ENCODE measurements at places on chromosomes 2 and 18.
A peak's percentile ranks its signal among the peaks of the same experiment; 100 is the strongest.

DNA sequence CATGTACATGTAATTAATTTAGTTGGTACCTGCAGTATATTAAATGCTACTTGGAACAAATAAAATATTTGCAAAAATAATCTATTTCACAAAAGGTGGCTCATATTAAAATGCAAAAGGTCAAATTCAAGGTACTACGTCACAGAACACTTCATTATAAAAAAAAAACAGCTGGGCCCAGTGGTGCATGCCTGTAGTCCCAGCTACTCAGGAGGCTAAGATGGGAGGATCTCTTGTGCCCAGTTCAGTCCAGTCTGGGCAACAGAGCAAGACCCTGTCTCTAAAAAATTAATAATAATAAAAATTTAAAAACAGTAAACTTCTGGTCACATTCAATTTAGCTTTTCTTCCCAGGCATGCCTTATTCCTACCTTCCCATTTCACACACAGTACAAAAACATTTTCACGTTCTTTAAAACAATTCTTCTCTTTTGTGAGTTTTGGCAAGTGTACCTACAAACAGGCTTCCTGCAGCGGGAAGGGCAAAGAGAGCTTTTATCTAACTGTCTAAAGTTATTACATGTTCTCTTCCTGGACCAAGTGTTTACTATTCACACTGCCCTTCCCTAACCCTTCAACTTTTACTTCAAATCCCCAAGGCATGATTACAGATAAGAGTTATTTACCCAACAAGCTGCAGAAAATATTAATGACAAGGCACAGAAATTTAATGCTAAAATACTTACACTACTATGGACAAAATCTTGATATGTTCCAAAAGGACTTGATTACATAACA, 10.7 kb downstream of the BAZ2B start:
- no peak for DNase-seq

- DNase-seq, result no peak
These were observed 21.0 kb downstream of the C1QL2 start for GRCh38 chr2:119137502-119137901.

DNA sequence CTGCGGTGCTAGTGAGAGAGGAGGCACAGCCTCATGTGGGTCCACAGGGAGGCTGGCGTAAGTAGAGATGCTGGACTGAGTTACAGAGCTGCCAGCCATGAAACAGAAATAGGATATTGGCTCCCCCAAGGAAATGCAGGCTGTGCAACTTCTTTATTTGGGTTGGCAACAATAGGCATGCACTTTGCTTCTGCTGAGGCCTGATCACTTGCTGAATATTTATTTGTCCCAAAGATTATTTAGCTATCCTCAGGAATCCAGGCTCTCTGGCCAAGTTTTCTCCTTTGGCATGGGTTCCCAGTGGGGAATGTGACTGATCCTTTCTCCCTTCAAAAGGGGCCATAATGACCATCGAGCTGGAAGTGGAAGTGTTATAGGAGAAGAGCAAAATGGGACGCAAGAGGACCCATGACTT, 60.0 kb downstream of the MAPK4 start:
- peak; percentile 27 for DNase-seq

DNA sequence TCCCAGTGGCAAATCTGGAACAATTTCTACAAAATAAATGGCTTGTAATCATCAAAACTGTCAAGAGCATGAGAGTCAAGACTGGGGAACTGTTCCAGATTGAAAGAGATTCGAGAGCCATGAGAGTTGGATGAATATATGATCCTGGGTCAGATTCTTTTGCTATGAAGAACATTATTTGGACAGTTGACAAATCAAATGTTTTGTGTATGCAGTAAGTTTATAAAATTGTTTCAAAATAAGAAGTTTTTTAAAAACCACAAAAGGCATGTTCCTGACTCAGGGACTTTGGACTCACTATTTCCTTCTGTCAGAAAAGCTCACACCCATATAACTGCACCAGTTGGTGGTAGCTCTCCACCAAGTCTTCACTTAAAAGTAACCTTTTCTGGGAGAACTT, 38.5 kb downstream of the ROCK2 start:
- no peak for DNase-seq

DNA sequence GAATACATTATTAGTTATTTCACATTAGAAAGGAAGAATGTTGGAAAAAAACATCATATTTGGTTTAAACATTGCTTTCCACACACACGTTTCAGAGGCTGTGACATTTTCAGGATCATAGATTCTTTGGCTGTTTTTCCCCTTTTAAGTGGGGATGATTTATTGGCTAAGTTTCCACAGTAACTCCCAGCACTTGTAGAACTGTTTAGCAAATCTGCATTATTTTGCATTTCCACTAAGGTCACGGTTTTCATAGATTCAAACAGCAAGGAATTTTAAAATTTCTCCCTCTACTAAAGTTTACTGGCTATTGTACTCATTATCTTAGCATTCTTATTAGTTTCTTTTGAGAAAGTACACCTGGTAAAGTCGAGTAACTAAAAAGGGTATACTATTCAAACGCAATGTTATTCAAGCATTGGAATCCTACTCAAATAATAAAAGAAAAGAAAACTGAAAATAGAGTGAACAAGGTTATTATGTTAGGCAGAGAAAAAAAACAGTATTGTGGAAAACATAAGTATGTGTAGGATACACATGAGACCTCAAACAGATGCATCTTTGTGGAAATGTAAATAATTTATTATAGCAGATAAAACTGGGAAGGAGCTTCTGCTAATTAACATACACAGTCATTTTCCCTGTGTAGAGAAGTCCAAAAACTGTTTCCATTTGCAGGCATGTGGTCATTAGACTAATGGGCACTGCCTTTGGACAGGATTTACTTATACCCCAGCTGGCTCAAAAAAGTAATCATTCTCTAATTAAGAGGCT, 633.8 kb downstream of the NRXN1 start:
- no peak for DNase-seq

DNA sequence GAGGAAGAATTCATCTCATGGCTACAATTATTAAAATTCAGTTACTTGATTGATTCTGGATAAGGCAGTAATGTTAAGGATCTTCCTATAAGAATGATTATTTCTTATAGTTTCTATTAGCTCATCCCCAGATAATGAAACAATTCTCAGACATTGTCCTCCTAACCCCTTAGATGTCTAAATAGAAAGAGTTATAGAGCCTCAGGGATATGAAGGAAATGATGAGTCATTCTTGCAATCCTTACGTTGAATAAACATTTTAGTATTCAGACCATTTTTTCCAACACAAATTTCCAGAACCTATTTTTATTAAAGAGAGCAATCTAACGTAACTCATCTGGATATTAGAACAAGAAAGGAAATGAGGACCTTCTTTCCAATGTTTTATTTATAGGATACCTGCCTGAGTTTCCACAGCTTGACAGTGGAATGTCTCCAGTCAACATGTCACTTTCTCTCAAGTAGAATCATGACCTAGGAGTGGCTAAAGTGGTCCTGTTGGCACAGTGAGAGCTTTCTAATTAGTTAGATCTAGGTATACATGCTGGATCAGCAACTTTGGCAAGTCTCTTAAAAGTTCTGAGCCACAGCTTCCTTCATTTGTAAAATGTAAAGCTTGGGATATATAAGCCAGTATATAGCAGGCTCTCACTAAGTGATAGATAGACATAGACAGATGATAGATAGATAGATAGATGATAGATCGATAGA, 88.0 kb upstream of the RAB27B start:
- DNase-seq, result no peak

DNA sequence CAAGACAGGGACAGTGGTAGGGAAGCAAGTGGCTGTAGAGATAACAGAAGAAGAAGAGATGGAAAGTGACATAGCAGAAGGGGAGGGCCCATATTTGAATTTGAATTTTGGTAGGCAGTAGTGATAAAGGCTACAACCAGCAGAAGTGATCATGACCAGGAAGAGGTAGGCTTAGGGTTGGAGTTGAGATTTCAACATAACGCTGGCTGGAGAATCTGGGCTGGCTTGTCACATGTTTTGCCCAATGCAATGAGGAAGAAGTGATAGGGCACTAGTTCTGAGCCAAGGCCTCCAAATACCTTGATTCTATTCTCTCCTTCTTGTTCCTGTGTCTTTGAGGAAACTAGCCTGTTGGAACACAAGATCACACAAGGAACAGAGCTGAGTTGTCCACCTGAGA, 69.4 kb downstream of the SCG2 start:
- DNase-seq, result no peak

DNA sequence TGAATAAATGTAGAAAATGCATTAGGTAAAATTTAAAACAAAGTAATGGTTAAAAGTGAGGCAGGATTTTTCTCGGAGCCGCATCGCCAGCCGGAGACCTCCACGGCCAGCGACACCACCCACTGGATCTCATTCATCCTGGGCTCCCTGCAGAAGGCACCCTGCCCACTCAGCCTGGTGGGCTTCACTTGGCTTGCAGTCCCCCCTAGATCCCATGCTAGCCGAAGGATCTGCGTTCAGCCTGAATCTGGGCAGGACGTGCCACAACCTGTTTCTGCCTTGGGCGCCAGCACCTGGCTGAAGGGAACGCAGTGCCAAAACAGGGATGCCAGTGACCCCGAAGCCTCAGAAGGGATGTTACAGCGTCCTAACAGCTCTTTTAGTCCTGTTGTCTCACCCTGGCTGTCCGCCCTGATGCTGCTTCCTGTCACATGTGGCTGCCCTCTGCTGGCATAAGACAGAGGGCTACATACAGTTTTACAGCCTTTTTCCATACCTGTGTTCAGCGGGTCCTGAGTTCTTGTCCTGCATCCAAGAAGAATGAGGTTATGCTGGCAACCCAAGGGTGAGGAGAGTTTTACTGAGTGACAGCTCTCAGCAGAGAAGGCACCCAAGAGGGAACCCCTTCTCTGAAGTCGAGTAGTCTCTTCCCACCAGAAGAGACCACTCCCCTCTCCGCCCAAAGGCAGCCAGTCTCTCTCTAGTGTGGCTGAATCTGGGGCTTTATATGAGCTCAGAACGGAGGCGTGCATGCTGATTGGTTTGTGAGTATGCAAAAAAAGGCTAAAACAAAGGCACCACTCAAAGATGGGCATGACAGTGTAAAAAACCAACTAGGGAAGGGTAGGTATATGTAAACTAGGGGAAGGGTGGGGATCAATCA, 173.1 kb upstream of the GYPC start:
- no peak for DNase-seq

- no peak for DNase-seq
These were observed 136.4 kb upstream of the SLC1A4 start for GRCh38 chr2:64852771-64853241.

DNA sequence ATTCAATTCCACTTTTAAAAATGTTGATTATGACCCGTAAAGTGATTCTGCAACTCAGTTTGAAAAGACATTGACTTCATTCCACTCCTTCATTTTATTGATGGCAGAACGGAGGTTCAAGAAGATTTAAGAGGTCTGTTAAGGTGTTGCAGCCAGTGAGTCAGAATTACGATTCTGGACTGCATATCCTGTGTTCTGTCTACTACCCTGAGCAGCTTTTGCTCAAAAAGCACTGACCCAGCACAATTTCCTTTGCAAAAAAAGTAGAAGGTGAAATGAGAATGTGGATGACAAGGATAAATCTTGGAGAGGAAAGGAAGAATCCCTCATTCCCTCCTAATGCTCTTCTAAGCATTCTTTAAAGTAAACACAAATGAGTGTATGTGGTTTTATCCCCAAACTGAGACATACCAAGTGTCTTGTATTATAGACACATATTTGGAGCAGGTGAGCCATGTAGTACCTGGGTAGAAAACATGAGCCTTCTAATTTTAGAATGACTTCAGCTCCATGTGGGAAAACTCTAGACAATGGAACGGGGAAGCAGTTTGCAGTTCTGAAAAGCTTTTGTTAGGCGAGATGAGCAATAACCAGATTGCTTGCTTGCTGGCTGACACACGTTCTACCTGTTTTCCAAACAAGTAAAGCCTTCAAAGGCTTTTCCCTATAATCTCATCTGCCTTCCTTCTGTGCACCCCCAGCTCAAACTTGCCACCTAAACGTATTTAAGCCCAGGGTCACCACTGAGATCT, 44.7 kb downstream of the TGFA start:
- no peak for DNase-seq

- no peak for DNase-seq
These were observed 854.5 kb upstream of the CRIM1 start for GRCh38 chr2:35501076-35501475.

DNA sequence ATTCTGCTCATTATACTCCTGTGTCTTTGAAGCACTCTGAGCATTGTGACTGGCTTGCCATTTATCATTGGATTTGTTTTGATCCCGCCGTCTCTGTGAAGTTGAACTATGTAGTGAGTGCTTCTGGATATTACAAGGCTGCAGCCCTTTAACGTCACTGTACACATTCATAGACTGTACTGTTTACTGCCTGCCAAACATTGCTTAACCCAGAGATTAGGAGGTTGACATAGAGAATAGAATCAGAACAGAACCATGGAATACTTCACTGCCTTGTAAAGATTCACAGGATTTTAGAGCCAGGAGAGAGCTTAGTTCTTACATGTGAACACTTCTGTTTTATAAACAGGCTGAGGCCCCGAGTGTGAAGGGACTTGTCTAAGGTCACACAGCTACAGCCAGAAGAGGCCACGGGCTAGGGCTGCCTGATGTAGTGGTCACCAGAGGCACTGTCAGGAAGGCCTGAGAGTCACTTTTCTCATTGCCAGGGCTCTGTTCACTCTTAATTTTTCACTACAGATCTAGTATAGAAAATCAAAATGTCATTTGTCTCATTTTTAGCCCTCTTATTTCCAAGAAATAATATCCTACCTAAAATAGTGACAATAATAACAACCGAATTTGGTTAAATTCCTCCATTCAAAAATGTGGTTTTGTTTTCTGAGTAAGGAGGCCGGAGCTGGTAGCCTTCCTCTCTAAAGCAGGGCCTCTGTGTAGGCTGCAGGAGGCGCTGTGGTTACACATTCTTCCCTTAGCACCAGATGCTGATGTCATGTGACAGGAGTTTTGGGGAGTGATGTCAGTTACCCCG, 87.9 kb downstream of the UGGT1 start:
- peak; percentile 60 for DNase-seq

- no peak for DNase-seq
These were observed 48.9 kb downstream of the ASXL2 start for GRCh38 chr2:25829377-25829704.

- DNase-seq, result no peak
These were observed 289.9 kb upstream of the RBMS1 start for GRCh38 chr2:160783474-160783873.

DNA sequence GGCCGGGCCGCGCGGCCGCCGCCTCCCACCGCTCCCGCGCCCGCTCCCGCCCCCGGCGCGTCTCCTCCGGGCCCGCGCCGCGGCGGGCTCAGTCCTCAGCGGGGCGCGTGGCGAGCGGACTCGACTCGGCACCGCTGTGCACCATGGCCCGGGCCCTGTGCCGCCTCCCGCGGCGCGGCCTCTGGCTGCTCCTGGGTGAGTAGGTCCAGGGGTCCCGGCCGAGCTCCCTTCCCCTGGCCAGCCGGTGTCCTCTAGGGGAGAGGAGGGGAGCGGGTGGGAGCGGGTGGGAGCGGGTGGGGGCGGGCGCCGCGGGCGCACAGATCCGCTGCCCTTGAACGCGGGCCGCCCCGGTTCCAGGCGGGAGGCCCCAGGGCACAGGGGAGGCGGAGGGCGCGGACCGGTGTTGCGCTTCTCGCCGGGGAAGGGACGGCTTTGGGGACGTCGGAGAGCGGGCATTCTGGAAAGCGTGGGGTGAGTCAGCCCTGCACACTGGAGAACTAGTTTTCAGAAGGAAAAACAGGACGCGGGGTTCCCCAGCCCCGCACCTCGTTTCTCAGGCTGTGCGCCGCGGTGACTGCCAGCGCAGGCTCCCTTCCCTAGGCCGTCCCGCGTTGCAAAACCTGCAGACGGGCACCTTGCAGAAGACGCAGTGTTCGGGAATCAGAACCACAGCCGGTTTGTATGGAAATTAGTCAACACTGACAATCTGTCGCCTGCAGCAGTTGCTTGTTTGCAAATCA, at the start of gene RAMP1:
Gene RAMP1 (plus strand): TSS at position 91 of the 740 bp plus-strand sequence. CDS start 53 bp downstream, at position 144.
- no peak for DNase-seq

Data from mucosa of gallbladder (tissue), 1 donor.